HuH-7.5 (cell line): ENCODE measurements at places on chromosomes 5 and 9.
A peak's percentile ranks its signal among the peaks of the same experiment; 100 is the strongest.

DNA sequence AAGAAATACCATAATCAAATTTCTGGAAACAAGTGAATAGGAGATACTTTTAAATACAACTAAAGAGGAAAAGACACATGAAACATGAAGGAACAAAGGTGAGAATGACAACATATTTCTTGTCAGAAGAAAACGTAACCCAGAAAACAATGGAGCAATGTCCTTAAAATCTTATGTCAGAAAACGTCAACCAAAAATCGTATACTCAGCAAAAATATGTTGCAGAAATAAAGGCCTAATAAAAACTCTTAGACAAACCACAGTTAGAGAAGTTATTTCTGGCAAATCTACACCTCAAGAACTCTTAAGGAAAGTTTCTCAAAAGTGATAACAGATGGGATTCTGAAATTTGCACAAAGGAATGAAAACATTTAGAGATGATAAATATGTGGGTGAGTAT, 66.3 kb upstream of the FBXL7 start:
- DNase-seq: no peak

GRCh38 chr5:5483880-5484598, 61.6 kb downstream of the ICE1 start:
- DNase-seq: no peak

DNA sequence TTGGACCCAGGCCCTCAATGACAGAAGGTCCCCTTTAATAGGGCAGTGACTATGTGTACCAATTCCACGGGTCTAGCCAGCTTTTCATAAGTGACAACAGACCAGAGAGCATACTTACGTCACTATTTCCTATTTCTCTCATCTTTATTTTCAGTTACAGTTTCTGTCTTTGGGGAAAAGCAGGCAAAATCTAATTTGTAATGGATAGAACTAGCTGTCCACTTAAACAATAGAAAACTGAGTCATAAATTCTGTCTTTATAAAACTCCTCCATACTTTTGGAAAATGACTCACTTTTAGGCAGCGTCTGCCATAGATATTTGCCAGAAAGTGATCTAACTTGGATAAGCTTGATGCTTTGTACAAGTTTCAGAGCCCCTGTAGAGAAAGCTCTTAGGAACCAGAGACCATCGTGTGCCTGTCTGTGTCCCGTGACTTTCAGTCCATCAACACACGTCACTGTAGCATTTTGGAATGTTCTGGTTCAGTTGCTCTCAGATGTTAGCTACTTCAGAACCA, 101.9 kb downstream of the F2RL2 start:
- DNase-seq: no peak

DNA sequence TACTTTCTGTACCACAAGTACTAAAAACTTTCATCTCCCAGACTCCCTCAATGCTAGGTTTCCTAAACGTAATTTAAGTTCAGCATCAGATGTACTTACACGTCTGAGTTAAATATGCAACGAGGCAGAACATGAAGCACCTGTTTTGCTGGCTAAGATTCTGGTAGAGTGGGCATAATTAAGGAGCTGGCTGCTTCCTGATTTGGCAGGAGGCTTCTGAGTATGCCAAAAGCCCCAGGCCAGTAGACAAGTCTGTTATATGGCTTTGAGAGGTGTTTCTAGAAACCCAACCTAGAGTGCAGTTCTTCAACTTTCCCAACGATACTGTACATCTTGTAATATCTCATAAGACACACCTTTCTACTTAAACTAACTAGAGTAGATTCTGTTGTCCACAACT, 13.6 kb downstream of the TICAM2 start:
- no peak for DNase-seq

GRCh38 chr9:36818965-36819870, 214.8 kb downstream of the PAX5 start:
- no peak for DNase-seq

DNA sequence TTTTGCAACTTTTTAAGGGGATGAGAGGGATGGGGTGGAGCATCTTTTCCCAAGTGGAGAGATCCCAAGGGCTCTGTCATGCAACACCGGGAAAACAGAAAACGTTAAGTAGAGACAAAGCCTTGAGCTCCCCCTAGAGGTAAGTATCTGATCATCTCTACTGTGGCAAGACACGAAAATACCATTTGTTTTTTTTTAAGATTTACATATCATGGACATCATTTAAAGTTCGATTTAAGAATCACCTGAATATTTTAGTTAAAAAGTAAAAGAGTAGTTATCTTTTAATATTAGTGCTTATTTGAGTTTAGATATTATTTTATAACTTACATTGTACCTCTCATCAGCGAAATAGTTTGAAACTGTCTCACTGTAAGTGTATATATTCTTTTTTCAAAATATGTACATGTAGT, 200.4 kb downstream of the LRRC70 start:
- peak; percentile 80 for DNase-seq

GRCh38 chr5:152883066-152883775, 478.1 kb upstream of the NMUR2 start:
- no peak for DNase-seq

DNA sequence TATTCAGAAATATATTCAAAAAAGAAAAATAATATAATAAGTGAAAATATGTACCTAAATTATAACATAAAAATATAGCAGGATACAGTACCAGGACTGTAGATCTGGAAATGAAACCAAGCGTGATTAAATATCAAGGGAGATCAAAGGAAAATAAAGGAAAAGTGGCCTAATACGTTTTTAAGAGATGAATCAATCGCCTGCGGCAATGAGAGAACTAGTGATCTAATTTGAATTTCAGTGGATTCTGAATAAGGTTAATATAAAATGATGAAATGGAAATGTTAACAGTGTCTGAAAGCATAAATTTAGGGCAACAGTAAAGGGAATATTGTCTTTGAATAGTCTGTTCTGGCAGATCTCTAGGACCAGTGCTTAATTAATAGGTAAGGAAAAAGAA, 1761.9 kb upstream of the ACO1 start:
- DNase-seq: no peak

DNA sequence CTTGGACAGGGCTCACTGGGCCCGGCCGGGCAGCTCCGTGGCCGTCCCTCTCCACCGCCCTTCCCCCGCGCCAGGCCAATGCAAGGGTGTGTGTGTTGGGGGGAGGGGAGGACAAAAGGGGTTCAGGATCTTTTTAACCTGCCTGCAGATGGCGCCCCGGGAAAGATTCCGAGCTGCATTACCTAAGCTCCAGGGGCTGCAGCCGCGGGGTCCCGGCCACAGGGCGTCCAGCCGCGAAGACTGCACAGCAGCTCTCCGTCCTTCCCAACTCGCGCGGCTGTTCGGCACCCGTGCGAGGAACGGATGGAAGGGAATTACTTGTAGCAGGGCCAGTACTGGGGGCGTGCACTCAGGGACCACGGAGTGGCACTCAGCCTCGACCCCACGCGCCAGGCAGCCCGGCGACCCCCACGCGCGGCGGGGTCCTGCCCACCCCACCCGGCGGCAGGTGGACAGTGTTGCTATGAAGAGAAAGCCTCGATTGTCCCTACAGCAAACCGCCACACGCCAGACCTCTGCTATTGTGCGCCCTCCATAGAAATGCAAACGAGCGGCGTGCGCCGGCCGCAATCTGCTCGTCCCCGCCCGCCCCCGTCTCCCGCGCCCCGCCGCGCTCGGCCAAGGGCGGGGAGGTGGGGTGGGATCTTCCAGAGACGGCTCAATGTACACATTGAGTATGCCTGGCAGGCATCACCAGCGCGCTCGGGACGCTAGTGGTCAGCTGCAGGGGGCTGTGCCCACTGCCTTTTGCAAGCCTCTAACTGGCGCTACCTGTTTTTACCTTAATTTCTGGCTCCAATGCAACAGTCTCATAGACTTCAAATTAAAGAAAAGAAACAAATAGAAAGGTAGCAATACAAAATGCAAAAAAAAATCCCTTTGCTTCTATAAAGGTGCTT, 796 bp upstream of the GADD45G start:
- DNase-seq: peak; percentile 71

DNA sequence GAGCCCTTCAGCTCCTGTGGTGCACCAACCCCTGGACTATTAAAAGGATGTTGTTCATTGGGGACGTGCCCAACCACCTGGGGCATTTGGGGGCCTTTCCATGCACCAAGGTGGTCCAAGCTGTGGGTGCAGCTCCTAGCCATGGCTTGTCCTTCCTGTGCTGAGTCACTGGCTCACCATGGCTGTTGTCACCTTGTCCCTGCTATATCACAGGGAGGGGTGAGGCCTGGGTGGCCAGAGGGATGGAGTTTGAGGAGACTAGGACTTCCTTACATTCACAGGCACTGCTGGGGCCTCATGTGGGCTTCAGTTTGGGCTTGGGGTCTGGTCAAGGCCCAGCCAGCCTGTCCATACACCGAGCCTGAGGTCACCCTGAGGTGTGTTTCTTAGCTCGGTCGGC, 45.5 kb downstream of the PHF2 start:
- no peak for DNase-seq

DNA sequence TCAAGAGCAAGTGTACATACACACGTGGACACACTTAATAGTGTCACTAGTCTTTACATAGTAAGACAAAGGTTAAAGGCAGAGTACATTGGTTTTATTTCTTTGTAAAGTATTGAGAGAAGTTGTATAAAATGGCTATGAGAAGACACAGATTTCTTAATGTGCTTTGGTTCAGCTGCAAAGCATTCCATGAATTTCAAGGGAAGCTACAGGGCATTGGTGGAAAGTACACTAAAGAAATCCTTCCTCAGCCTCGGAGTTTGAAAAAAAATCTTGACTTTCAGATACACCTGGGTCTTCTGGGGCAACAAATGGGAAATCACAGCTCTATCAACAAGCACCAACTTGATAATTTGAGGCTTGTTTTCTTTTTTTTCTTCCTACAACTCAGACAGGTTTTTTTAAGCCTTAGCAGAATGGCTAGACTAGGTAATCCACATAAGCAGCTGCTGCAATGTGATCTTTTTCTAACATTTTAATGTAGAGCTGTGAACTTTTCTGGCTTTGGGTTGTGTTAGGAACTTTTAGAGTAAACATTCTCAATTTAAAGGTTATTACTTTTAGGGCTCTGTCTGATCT, 140.4 kb upstream of the FST start:
- DNase-seq: no peak

DNA sequence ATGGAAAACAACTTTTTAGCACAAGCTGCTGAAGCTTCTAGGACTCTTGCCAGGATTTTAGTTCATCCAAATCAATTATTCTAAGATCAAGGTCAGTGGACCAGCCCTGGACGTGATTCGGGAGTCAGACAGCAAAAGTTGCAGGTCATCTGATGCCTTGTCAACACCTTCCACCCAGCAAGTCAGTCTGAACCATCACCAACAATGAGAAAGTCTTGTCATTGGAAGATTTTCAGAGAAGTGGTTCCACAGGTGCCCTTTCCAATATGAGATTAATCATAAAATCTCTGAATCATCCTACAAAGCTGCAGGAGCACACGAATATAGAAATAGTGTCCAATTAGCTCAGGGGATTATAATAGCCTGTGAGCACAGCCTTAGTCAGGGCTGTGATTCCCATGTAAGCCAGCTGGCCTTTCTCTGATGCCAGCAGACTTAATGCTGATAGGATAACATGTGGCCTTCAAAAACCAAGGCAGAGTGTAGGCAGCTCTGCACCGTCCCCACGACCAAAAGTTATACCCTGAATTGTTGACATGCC, 445.0 kb upstream of the TRPC7 start:
- DNase-seq: no peak

GRCh38 chr9:39588500-39589137, 233.2 kb downstream of the SPATA31A1 start:
- peak; percentile 1 for DNase-seq

DNA sequence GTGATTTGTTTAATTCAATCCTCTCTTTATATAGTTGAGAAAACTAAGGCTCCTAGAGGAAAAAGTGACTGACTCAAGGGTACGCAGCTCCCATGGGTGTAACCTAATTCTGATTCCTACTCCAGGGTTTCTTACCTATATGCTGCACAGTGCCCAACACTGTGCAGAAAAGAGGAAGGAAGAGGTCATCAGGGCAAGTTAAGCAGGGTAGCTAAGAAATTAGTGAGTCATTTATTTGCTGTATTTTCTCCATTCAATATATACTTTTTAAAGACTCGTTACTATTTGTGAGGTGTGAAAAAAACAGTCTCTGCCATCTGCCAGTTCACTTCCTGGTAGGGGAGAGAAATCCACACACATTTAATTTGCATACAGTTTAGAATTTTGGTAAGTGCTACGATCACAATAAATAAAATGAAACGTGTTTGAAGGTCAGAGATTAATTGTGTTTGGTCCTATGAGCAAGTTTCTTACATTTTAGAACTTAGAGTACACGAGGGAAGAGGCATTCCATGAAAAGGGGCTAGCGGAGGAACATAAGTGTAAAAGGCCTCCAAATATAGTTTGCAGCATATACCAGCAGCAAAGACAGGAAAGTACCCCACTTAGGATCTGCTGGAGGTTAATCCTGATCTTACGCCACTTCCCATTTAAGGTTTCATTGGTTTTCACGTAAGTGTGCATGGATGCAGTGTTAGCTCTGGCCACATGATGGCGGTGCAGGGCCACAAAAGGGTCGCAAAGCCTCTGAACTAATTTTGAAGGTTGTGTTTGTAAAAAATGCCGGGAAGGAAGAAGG, 59.9 kb upstream of the TLR4 start:
- peak; percentile 34 for DNase-seq

DNA sequence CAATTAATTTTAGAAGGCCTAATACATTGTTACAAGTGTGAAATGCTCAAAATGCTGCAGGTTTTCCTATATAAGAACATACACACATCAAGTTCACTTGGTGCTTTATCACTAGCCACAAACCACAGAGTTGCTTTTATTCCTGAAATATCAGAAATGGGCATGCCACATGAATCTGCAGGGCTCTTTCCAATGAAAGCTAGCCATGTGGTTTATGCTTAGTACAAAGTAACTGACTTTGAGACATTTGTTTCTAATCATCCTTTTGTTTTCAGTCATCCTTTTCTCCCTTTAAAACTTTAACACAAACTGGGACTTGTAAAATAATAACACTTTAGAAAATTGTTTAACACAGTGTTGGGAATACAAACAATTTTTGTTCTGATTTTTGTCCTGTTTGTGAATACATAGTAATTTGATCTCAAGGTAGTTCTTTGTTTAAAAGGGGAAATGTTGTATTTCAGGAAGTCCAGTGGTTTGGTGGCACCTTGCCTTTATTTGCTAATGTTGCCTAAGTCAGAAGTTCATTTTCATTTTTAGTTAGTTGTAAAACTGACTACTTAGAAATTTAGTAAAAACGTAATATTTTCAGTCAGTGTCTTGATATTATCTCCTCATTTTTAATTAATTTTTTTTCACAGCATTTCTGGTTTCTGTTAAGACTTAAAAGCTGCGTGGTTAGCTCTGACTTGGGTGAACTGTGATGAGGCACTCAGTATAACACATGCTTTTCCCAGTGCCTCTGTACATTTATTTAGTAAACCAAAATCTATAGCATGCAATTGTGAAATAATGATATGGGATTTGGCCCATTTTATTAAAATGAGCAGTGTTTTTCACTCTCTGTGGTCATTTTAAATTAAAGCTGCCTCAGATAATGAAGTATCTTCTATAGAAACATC, 18.6 kb downstream of the PRDM6 start:
- no peak for DNase-seq
